Melanocyte of skin (primary cell): ENCODE measurements at places on chromosomes 4 and X. TPM values are rescaled to one million over a fixed set of nuclear protein-coding genes. Genes with fewer than 3 reads are reported as not detected.

The UGT2B17 gene
- not detected in 2 replicates for total RNA-seq

The OTC gene
- total RNA-seq, result not detected in 2 replicates

The CENPVL3 gene
- 0.33 TPM in 1 of 2 replicates, not detected in the other for total RNA-seq

The STBD1 gene
- total RNA-seq, result 1.4 and 2.9 TPM in 2 replicates

The PLRG1 gene
- total RNA-seq, result 69.5 and 70.5 TPM in 2 replicates

The GABRG1 gene
- not detected in 2 replicates for total RNA-seq

The JADE3 gene
- 4.7 and 6.3 TPM in 2 replicates for total RNA-seq

The PNMA5 gene
- not detected in 2 replicates for total RNA-seq

The ZNF732 gene
- total RNA-seq, result under 0.01 and 0.36 TPM in 2 replicates

The IGFBP7 gene
- total RNA-seq, result 336 and 636 TPM in 2 replicates

The PPP2R2C gene
- not detected in 2 replicates for total RNA-seq

The BEX5 gene
- not detected in 2 replicates for total RNA-seq

The TSPAN7 gene
- 0.15 TPM in 1 of 2 replicates, not detected in the other for total RNA-seq

The SLC38A5 gene
- total RNA-seq, result 0.67 and 2.2 TPM in 2 replicates

The NWD2 gene
- not detected in 2 replicates for total RNA-seq

The COQ2 gene
- 17.6 and 23.6 TPM in 2 replicates for total RNA-seq

The SORBS2 gene
- total RNA-seq, result 31.8 and 32.6 TPM in 2 replicates

The GSX2 gene
- total RNA-seq, result not detected in 2 replicates

The OCRL gene
- 14.8 and 15.6 TPM in 2 replicates for total RNA-seq

The VEGFD gene
- 0.34 and 1.1 TPM in 2 replicates for total RNA-seq

The ARAP2 gene
- total RNA-seq, result 20.6 and 27.6 TPM in 2 replicates

The LRAT gene
- total RNA-seq, result 0.31 and 0.33 TPM in 2 replicates

The NAT8L gene
- total RNA-seq, result 2.4 and 5.1 TPM in 2 replicates

The SULT1B1 gene
- not detected in 2 replicates for total RNA-seq

The PAGE1 gene
- not detected in 2 replicates for total RNA-seq

The VGLL1 gene
- total RNA-seq, result not detected in 2 replicates

The EDA2R gene
- 3.1 and 8.4 TPM in 2 replicates for total RNA-seq

The AFM gene
- not detected in 2 replicates for total RNA-seq

The PDCL2 gene
- not detected in 2 replicates for total RNA-seq

The SLC4A4 gene
- under 0.01 and 0.36 TPM in 2 replicates for total RNA-seq

The MAGEA11 gene
- total RNA-seq, result not detected in 2 replicates

The ZBTB49 gene
- 5.9 and 9.0 TPM in 2 replicates for total RNA-seq

The ELMOD2 gene
- total RNA-seq, result 19.3 and 34.2 TPM in 2 replicates

The DOK7 gene
- not detected in 2 replicates for total RNA-seq

The FRMD7 gene
- not detected in 2 replicates for total RNA-seq

The SPIN3 gene
- 5.0 and 8.5 TPM in 2 replicates for total RNA-seq
